ENCODE measurements at places on chromosomes 16 and 17.

GRCh38 chr17:78766743-78767294 is 15.3 kb downstream of the CYTH1 start:
- no peak for DNase-seq

GRCh38 chr16:28491230-28491969 is 474 bp downstream of the CLN3 start:
- DNase-seq: peak; percentile 74

DNA sequence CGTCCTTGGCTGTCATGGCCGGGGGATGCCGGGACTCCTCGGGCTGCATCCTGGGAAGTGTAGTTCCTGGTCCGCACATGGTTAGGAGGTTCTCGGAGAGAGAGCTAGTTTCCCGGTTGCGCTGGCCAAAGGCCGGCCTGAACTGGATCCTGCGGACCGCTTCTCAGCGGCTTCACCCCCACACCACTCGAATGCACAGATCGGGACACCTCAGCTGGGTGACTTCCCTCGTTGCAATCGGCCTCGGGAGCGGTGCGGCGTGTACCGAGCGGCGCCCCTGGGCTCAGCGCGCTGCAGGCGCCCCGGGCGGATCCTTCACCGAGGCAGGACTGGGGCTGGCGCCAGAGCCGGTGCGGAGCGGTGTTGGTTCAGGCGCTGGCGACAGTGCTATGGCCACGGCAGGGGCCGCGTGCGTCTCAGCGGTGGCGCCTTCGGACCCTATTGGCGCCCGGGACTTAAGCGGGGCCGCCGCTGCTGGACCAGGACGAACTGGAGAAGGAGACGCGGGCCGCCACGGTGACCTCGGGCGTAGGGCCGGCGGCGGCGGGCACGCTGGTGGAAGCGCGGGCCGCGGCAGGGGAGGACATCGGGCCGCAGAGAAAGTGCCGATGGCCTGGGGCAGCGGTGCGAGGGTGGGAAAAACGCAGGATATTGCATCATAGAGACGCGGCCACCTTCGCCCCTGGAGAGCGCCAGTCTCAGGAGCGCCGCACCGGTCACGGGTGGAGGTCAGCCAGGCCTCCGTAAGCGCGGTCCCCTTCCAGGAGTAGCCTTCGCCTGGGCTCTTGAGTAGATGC is 11.4 kb downstream of the ZNF629 start:
- DNase-seq: peak; percentile 86

- DNase-seq: no peak
Observed at GRCh38 chr16:62963846-62964245, 927.6 kb upstream of the CDH8 start.

DNA sequence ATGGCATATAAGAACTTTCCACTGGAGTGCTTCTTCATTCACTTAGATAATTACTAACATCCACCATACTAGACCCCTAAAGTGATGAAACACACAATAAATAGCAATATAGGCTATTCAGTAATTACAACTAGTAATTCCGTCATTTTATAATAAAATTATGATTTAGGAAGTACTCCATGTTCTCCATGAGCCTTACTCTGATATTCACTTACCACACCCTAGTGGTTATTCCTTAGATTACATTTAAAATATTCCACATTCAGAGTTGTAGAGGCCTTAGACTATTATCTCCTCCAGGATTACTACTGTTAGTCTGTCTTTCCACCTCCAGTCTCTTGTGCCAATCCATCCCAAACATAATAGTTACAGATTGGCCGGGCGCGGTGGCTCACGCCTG is 62.4 kb downstream of the STH start:
- no peak for DNase-seq

Measured in Caco-2 (cell line).